ENCODE measurements at places on chromosomes 6 and 20.

DNA sequence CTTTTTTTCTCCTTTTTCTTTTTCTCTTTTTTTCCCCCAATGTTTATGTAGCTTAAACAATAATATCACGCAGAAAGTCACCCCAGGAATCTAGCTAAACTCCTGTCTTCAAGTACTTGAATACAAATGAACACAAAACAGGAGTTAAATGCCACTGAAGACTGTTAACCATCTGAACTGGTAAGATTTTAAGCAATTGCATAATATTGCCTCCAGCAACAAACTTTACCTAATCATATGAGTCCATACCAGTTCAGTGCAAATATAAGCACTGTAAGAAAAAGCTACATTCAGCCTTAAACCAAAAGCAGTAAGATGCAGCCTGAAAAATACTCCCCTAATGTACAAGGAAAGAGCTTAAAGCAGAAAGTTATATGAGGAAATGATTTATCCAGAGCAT is 173.9 kb upstream of the TFAP2D start:
- DNase-seq: no peak

- peak; percentile 64 for DNase-seq
Measured at GRCh38 chr20:44388466-44389023, 33.0 kb downstream of the HNF4A start.

GRCh38 chr20:59631751-59632540 is 27.6 kb downstream of the PHACTR3 start:
- DNase-seq: no peak

GRCh38 chr6:113451049-113451448 is 406.1 kb upstream of the MARCKS start:
- DNase-seq: no peak

DNA sequence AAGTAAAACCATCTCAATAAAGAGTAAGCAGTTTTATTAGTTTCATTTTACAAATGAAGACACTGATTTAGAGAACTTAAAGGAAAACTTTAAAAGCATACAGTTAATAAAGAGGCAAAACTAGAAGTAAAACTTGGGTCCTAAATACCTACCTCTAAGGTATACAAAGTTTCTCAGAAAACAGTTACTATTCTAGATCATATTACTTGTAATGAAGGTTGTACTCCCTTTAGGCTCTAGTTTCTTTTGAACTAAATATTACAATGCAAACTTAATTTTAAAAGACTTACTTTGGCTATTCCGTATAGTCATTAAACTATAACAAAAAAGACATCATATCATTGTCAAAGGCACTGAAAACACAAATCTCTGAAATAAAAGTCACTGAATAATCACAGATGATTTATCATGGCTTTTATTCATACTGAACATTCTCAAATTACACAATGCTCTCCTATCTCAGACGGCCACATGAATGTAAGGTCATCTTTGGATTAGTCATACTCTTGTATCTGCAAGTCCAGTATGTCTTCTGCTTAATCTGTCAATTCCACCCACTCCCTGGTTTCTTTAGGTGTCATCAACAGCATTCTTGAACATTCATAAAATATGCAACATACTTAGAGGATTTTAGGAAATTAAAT is 361.6 kb upstream of the RUNX2 start:
- DNase-seq: no peak

GRCh38 chr6:18609715-18610114 is 222.6 kb downstream of the RNF144B start:
- DNase-seq: no peak

DNA sequence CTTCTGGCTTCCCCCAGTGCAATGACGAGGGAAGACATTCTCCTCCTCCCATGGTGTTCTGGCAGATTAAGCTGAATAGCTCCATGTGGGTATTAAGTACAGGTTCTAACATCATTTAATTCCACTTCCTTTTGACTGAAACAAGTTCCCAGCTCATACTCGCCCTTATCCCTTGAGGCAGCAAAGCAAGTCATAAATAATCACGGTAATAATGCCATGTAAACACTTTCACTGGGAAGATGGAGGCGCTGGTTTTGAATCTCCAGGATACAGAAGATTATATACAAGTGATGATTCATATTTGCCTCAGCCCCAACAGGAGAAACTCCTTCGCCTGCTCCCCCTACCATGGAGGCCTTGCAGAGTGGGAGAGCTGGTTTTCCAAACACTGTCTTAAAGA is 141.3 kb downstream of the PXDC1 start:
- no peak for DNase-seq

- DNase-seq: no peak
Measured at GRCh38 chr6:109389650-109390274, 7.5 kb upstream of the CD164 start.

GRCh38 chr6:40810171-40810570 is 223.0 kb upstream of the LRFN2 start:
- no peak for DNase-seq

GRCh38 chr6:66179361-66179760 is 472.3 kb upstream of the EYS start:
- no peak for DNase-seq

DNA sequence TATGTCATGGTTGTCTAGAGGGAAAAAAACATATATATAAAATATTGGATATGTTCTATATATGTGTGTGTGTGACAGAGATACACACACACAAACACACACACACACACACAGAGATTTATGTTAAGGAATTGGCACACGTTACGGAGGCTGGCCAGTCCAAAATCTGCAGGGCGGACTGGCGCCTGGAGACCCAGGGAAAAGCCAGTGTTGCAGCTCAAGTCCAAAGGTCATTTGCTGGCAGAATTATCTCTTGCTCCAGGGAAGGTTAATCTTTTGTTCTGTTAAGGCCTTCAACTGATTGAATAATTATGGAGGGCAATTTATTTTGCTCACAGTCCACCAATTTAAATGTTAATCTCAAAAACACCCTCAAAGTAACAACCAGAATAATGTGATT is 37.5 kb upstream of the PDE7B start:
- no peak for DNase-seq

- DNase-seq: no peak
Measured at GRCh38 chr6:117668736-117669135, 6.5 kb upstream of the NUS1 start.

DNA sequence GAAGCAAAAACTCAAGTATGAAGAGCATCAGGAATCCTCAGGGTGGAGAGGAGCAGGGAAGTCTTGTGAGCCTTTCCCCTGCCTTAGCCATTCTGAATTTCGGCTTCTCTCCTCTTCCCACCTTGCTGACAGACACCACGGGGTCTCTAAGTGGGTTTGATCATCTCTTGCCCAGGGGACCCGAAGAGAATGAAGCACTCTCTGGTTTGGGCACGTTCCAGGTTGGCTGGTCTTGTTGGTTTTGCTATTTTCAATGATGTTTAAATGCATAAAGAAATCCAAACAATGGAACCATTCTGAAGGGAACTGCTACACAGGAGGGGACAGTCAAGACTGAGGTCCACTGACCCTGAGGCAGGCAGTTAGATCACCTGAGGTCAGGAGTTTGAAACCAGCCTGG is 131.7 kb downstream of the PXDC1 start:
- no peak for DNase-seq

DNA sequence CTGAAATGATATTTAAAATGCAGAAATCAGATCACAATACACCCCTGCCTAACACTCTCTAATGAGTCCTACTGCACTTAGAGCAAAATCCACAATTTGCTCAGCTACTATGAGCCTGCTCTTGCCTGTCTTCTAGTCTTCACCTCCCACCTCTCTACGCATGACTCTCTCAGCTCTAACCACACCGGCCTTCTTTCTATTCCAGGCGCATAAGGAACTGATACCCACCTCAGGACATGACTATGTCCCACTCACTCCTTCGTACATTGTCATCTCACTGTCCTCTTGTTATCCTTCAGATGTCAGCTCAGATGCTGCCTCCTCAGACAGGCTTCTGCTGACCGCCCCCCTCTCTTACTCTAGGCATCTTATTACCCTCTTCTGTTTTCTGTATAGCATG is 201.0 kb upstream of the FLRT3 start:
- no peak for DNase-seq

GRCh38 chr6:1614448-1615150 is 4.9 kb downstream of the FOXC1 start:
- DNase-seq: no peak

DNA sequence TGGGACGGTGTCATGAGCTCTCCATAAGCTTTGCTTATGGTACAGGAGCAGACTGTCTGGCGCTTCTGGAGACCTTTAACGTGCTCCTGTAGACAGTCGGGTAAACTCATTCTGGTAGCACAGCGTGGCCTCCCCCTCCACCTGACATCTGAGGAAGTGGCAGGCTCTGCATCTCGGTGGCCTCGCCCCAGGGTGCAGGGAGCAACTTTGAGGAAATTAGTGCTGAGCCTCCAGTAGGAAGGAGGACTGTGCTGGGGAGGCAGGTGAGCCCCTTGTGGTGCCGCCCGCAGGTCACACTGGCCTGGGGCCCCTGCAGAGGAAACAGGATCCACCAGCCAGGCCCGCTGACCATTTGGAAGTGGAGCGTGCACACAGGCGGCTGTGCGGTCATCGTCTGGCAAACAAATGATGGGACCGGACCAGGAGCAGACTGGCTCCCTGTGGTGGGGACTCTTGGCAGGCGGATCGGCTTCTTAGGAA is 57.9 kb downstream of the SYNJ2 start:
- DNase-seq: no peak

DNA sequence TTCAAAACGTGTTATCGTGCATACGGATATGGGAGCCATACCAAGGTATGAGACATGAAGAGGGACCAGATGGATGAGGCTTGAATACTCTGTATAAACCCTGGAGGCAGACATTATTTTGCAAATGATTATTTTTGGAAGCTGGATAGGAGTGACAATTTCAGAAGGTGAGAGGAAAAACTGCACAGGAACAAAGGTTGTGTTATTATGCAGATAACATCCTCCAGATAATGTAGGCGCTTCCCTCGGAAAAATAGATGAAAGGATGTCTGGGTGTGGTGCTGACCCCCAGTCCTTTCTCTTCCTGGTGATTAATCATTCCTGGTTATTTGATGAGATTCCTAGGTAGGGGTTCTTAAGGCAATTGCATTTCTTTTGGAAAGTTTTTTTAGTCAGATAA is 36.4 kb upstream of the CD83 start:
- no peak for DNase-seq

- no peak for DNase-seq
Measured at GRCh38 chr6:4491501-4492260, 284.5 kb upstream of the CDYL start.

GRCh38 chr20:58407201-58407873 is 18.3 kb downstream of the VAPB start:
- no peak for DNase-seq

DNA sequence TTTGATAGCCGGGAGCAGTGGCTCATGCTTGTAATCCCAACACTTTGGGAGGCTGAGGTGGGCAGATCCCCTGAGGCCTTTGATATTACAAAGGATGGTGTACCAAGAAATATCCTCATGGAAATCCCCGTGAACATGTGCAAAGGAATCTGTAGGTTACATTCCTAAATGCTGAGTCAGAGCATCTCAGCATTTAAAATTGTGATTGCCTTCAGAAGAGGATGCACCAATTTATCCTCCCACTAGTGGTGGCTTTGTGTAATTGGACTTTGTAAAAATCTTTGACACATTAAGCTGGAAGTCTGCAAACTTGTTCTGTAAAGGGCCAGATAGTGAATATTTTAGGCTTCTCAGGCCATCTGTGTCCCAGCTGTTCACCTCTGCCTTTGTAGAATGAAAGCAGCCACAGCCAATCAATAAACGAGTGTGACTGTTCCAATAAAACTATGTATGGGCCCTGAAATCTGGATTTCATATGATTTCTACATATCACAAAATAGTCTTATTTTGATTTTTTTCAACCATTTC is 11.8 kb downstream of the TMEM14B start:
- DNase-seq: no peak

GRCh38 chr6:91487696-91488392 is 901.0 kb upstream of the MAP3K7 start:
- no peak for DNase-seq

All from stimulated activated CD4-positive, alpha-beta T cell treated with anti-CD3 and anti-CD28 coated beads, Interleukin-12 subunit alpha, Interleukin-12 subunit beta, amount 100 ng/mL, for 4 hours (primary cell).